Fibroblast of gingiva (primary cell): ENCODE measurements at places on chromosomes 16 and 17.

DNA sequence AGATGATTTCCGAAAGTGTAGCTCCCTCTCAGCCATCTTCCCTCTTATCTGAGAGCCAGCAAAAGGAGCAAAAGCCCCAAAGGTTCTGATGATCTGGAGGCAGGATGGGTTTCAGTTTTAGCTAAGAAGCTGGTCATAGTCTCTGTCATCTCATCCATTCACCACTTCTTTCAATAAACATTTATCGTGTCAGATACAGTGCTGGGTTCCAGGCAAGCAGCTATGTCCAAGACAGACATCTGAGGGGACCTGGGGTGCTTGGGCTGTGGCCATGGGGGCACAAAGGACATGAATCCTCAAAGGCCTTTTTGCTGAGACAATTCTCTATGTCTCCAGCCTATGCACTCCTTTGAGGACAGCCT lies 1.0 kb upstream of the ETV4 start:
- no peak for DNase-seq

- no peak for DNase-seq
Measured at GRCh38 chr16:12876778-12877177, 24.6 kb upstream of the SHISA9 start.

DNA sequence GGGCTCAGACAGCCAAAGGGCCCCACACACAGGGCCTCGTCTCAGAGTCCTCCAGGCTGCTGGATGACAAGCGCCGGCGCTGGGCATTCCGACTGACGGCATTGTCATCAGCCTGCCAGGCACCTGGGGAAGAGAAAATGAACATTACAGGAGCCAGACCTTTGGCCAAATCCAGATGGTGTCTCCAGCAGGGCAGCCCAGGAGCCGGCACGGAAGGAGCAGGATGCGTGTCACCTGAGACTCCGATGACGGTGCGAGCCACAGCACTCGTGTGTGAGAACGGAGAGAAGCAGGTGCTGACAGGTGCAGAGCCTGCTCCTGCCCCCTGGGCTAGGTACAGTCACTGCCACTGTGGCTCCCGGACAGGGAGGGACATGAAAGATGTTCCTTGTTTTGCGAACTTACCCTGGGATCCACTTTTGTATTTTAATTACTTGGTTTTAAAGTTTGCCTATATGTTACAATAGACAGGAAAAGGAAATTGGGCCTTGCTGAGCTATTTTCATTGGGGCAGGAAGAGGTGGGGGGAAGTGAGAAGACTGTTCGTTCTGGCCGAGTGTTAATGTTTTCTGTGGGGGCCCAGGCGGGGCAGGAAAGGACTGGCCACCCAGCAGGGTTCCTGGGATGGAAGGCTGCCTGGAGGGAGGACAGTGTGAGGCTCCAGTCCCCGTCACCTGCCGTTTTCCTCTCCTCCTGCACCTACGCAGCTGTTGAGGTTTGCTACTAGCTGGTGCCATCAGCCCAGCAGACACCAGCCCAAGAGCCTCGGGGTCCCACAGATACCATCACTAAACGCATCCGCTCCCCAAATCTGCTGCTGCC lies 4.4 kb upstream of the FOXJ1 start:
- no peak for DNase-seq

GRCh38 chr16:86929057-86929871 lies 350.9 kb downstream of the FOXL1 start:
- DNase-seq: no peak

- DNase-seq: peak; percentile 54
Measured at GRCh38 chr17:63402431-63403212, 43.5 kb downstream of the CYB561 start.

- DNase-seq: peak; percentile 68
Measured at GRCh38 chr17:19958023-19958422, 19.6 kb downstream of the AKAP10 start.

DNA sequence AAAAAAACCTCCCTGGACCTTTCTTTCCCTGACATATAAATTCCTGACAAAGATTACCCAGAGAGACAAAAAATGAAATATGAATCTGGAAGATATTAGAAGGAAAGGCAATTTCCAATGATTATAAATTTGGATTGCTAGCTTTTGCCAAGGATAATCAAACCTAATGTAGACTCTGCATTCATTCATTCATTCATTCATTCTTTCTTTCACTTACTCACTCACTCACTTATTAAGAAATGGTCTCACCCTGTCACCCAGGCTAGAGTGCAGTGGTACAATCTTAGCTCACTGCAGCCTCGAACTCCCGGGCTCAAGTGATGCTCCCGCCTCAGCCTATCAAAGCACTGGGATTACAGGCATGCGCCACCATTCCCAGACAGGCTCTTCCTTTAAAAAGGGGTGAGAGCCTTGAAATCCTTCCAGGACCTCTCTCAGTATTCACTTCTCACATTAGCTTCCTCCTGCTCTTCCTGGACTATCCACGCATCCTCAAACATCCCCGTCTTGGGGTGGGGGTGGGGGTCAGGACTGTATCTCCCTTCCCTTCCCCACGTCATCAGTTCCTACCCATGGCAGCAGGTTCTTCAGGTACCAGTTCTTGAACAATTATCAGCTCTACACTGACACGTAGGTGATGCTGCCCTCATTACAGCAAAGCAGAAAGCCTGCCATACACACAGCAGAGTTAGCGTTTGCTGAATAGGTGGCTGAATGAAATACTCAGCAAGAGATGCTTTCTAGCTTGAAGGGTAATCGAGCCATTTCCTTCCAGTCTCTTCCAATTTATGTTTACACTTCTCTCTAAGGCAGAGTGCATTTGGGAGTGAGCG lies 19.8 kb downstream of the PRPSAP1 start:
- no peak for DNase-seq

DNA sequence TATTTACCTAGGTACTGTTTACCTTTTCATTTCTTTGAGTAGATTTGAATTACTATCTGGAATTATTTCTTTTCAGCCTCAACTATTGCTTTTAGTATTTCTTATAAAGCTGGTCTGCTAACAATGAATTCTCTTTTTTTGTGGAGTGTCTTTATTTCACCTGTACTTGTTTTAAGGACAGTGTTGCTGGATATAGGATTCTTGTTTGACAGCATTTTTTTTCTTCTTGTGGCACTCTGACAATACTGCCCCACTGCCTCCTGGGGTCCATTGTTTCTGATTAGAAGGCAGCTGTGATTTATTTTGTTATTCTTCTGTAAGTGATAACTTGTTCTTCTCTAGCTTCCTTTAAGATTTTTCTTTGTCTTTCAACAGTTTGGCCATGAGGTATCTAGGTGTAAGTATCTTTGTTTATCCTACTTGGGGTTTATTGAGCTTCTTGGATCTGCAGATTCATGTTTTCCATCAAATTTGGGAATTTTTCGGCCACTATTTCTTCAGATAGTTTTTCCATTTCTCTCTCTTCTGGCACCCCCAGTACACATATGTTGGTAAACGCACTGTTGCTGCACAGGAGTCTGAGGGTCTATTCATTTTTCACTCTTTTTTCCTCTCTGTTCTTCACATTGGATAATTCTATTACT lies 130.4 kb downstream of the AATF start:
- no peak for DNase-seq

DNA sequence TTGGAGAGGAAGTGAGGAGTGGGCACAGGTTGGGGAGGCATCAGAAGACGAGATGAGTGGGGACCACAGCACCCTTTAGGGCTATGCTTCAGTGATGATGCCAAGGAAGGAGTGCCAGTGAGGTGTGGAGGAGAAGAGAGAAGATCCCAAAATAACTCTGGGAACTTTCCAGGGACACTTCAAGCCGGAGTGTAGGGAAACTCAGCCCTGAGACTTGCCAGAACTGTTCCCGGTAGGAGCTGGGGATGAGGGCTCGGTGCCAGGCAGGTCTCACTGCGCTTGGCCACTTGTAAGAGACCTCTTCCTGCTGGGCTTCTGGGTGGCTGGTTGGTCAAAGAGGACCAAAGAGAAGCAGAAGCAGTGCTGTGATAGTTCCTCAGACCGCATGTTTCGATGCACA lies 63.6 kb downstream of the SHISA6 start:
- no peak for DNase-seq

DNA sequence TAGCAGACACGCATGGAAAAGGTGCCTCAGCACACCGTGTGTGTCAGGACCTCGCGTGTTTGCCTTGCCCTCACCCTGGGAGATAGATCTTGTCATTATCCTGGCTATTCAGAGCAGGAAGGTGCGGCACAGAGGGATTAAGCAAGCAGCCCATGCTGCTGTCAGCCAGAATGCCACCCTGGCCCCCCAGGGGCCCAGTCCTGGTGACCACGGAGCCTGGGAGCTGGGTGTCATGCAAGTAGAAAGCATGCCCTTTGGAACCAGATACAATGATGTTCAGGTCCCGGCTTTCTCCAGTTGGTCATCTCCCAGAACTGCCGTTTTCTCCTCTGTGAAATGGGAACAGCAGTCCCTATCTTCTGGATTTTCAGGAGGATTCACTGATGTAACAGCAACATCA lies 29.9 kb downstream of the CACNG4 start:
- no peak for DNase-seq

DNA sequence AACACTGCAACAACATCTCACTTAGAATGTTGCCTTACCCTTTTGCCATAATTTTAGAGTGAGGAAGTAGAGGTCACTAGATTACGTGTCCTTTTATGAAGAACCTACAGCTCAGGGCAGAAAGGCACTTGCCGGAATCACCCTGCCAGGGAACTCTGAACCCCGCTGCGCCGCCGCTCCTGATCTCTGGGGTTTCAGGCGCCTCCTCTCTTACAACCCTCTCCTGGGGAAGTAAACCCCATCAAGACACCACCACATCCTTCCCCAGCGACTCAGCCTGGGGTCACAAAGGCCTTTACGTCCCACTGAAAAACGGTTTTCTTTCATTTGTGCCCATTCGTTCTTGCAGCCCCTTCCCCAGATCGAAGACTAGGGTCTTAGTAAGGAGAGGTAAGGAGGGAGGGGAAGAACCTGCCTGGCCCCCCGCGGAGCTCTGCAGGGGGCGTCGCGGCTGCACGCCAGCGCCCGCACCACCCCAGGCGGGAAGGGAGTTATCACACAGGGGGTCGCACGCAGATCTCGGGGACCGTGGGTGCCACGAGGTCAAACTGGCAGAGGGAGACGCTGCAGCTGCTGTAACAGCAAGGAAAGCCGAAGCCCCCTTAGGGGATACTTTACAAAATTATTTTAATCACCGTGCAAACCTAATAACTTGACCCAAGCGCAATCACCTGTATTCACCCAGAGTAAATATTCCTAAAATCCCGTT lies 1.0 kb upstream of the HLF start:
- DNase-seq: no peak

DNA sequence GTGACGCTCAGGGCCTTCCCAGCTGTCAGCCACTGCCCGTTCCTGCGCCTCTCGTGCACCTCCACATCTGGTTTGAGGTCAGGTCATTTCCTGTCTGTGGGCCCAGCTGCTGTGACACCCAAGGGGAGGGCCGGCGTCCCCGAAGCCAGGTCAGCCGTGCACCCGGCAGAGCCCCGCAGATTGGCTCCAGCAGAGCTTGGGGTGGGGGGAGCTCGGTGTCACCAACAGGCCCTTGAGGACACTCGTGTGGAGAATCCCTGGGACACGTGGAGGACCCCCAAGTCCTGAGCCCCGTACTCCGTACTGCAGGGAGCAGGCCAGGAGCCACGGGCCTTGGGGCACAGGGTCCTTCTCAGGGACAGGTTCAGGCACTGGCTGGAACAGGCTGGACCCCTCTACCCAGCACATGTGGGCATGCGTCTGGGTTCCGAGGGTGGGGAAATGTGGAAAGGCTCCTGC lies 4.8 kb downstream of the SPATA2L start:
- no peak for DNase-seq
